ENCODE measurements at places on chromosomes 11 and 22.

- DNase-seq: no peak
Observed at GRCh38 chr22:24402460-24403192, 24.8 kb upstream of the ADORA2A start.

DNA sequence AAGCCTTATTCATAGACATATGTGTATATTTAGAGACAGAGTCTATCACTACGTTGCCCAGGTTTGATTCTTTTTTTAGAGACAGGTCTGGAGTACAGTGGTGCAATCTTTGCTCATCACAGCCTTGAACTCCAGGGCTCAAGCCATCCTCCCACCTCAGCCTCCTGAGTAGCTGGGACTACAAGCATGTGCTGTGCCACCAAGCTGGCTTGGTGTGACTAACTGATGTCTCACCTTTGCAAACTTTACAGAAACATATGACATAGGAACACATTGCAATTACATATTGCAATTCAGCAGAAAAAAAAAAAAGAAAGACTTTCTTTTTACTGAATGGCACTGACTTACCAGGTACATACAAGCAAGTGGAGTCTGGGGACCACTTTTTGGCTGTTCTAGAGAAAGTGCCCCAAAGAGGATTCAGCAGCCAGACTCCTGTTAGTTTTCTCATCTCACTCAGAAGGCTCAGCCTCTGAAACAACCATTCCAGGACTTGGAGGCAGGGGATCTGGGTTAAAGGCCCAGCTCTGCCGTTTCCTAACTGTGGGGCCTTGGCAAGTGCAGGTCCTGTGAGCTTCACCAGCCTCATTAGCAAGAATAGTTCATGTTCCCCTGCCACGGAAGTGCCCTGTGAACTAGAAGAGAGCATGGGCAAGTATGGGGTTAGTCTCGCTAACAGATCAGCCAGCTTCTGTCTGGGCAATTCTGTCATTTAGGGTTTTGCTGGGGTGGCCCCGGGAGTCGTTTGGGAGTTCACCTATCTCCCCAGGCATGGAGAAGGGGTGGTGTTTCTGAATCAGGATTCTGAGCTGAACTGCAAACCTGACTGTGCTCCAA is 11.3 kb upstream of the NFAM1 start:
- no peak for DNase-seq

GRCh38 chr11:65743681-65744025 is 23.1 kb upstream of the RNASEH2C start:
- DNase-seq: no peak

GRCh38 chr22:29867260-29867659 is 15.7 kb upstream of the MTMR3 start:
- DNase-seq: no peak

Data from activated CD4-positive, alpha-beta T cell treated with anti-CD3 and anti-CD28 coated beads, Interleukin-2, amount 10 ng/mL, durations not matched to agents 7 days and 5 days (primary cell).